ENCODE measurements at places on chromosomes 13 and 19.

DNA sequence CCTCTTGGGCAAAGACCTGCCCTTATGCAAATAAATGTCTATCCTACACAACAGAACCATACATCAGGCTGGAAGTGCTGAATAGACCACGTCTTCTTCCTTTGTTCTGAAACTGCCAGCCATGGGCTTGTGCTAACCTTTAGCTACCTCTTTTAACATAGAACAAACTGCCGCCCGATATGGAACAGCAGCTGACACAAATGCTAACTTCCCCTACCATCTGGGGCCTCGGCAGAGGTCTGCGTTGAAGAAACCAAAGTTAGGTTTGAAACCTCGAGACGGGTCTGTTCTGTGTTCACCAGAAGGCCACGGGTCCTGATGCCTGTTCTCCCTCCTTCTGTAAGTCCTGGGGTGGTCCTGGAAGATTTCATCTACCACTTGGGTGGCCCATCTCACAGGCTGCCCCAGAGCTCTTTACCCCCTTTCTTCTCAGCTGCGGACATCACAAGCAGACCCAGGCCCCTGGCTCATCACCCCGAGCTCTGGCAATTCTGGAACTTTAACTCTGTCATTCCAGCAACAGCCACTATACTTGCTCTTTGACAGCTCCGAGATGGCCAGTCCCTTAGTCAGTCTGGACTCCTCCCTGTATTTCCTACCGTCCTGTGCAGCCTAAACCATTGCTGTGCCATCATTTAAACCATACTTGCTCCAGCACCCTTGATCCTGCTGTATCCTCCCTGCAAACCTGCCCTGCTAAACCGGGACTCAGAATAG is 146.7 kb downstream of the USP12 start:
- no peak for DNase-seq

GRCh38 chr13:69856331-69856730 is 251.3 kb upstream of the ATXN8OS start:
- no peak for DNase-seq

GRCh38 chr19:32642771-32643170 is 32.2 kb downstream of the ANKRD27 start:
- DNase-seq: no peak

DNA sequence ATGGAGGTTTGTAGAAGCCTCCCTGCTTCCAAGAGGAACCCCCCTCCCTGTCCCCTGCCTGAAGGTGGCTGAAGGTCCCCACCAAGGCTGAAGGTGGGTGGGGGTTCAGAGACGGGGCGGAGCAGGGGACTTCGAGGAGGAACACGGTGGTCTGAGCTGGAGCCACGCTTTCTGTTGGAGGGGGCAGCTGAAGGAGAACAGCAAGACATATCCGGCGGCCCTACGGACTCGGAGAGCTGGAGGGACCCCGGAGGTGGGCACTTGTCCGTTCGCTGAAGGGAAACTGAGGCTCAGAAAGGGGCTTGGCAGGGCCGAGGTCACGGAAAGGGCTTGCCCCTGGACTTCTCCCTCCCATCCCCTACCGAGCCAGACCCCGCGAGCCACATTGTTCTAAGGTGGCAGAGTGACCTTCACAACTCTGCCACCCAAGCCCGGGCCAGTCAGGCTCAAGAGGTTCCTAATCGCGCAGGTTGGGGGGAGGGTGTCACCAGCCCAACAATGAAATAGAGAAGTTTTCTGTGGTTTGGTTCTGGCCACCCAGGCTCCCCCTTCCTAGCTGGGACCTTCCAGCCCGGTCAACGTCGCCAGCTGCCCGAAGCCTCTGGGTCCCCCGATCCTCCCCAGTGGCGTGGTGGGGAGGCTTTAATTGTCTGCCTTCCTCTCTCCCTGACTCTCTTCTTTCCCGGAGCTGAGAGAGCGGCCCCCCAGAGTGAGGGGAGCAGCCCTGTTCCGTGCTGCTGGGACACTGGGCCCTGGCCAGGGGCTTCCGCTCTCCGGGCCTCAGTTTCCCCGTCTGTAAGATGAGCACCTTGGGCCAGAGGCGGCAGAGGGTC is 15.5 kb upstream of the KCNN1 start:
- no peak for DNase-seq

DNA sequence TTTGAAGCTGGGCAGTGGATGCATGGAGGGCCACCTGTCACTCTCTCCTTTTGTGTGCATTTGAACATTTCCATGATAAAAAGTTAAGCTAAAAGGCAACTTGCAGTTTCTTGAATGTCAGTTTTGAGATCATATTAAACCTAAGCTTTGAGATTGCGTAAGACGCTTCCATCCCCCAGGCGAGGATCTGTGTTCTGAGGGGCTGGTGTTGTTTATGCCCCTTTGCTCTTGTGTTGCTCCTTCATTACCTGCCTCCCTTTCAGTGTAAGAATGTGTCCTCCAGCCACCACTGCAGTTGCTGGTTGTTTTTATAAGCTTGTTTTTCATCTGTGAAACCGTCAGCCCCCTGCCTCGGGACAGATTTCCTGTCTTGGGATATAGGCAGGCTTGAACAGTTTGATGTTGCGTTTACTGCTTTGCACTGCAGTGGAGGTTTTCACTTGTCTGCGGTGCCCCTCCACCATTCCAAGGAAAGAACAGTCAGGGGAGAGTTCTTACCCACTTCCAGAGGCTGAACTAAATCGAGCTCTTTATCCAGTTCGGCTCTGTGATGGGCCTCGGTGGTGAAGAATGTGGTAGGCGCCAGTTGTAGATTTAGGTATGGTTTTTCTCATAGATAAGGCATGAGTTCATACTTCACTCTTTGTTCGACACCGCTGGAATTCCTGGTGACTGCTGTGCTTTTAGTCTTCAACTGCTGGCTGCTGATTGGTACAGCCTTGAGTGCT is 96.8 kb downstream of the ARHGEF7 start:
- DNase-seq: no peak

GRCh38 chr13:110836605-110836903 is 78.3 kb downstream of the ANKRD10 start:
- no peak for DNase-seq

DNA sequence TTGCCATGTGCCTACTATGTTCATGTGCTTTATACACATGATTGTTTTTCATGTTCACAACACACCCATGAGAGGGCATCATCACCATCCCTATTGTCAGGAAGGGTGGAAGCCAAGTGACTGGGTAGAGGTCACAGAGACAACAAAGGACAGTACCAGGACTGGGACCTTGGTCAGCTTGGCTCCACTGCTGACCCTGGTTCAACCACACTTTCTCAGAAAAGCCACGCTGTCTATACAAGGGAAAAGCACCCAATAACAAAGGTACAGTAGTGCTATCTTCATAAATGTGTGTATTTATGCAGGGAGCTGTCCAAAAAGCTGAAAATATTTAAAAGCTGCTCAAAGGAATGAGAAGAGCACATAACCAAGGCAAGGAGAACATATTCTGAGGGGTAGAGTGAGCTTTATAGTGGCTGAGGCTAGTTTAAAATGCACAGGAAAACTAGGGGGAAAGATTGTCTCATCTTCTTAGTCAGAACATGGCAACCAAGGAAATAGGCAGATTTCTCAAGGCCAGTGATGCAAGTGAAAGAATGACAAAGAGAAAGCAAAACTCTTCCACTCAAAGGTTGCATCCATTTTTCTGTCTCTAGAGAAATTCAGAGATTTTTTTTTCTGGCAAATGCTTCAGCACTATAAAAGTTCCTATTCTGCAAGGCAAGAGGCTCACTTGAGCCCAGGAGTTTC is 415.0 kb downstream of the FOXO1 start:
- no peak for DNase-seq

DNA sequence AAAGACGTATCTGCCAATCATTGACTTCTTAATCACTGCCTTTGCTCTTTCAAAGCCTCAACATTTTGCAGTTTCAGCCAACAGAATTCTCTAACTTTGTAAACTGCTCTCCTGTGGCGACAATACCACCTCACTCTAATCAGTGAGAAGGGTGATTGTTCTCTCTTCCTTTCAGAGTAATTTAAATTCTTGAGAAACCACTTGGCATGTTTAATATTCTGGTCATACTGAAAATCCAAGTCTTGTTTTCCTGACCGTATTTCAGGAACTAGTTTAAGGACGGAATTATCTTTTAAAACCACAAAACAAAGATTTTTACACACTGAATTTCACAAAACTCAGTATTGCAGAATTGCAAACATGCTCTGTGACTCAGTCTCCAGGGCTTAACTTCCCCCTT is 5.2 kb upstream of the CDC16 start:
- DNase-seq: no peak

GRCh38 chr13:60893801-60894200 is 496.8 kb downstream of the TDRD3 start:
- no peak for DNase-seq

DNA sequence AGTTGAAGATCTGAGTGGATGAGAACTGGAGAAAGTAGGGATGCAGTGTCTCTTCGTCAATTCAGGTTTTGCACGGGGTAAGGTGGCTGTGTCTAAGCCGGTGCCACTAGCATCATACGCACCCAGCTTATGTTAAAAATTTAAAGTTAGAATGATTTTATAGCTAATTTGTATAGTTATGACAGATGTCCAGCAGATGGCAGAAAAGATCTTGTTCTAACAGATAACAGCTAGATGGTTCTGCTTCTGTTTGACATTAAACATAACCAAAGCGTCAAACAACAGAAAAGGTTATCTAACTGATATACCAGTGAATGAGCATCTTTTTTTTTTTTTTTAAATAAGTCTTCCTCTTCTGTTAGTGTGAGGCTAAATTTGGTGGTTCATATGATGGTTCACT is 18.8 kb upstream of the EDDM13 start:
- peak; percentile 20 for DNase-seq

GRCh38 chr13:110197026-110197425 is 109.9 kb downstream of the COL4A1 start:
- no peak for DNase-seq

- DNase-seq: no peak
These were observed 784.1 kb downstream of the UQCRFS1 start for GRCh38 chr19:28428663-28429348.

GRCh38 chr13:50526661-50527071 is 316.8 kb downstream of the DLEU7 start:
- no peak for DNase-seq

GRCh38 chr19:49120868-49121267 is 1.5 kb downstream of the PPFIA3 start:
- DNase-seq: no peak

- no peak for DNase-seq
These were observed 534.9 kb upstream of the KLF12 start for GRCh38 chr13:74669149-74669548.

DNA sequence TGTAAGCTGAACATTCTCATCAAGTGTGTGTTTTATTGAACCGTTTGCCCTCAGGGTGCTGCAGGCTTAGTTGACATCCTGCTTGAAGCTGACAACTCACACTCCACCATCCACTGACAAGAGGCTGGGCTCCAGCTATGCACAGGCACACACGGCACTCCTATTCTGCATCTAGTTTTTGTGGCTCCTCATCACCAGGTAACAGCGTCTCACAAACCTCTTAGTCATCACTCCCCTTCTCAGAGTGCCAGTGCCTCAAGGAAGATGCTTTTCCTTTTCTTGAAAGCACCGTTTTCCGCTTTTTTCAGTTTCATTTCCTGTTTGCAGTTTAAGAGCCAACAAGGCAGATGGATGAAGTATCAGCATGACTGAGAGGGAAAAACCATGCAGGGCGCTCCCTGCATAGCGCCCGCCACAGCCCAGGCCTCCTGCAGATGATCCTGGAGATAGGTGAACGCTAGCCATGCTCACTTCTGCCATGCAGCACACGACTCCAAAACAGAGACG is 491.2 kb downstream of the COG6 start:
- no peak for DNase-seq

GRCh38 chr19:35164418-35164817 is 9.9 kb downstream of the FXYD5 start:
- no peak for DNase-seq

- no peak for DNase-seq
These were observed 36.7 kb upstream of the DGKH start for GRCh38 chr13:42011601-42012350.

DNA sequence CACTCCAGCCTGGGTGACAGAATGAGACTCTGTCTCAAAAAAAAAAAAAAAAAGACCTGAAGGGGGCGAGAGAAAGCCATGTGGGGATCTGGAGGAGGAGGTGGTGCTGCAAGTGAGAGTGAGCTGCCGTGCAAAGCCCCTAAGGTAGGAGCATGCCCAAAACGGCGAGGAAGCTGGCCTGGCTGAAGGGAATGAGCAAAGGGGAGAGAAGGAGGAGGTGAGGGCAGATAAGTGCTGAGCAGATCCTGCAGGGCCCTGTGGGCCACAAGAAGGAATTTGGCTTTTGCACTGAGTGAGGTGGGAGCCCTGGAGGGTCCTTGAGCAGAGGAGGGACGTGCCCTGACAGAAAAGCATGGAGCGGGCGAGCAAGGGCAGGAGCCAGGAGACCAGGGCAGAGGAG is 19.4 kb upstream of the ADGRE5 start:
- DNase-seq: no peak

- DNase-seq: no peak
These were observed 189.6 kb upstream of the TSHZ3 start for GRCh38 chr19:31538879-31539278.

- DNase-seq: no peak
These were observed 28.4 kb upstream of the SOHLH2 start for GRCh38 chr13:36242761-36243160.
